Stomach (tissue), 19 donors: ENCODE measurements at places on chromosomes 2 and 18. TPM values are rescaled to one million over a fixed set of nuclear protein-coding genes. Genes with fewer than 3 reads are reported as not detected.

DNA sequence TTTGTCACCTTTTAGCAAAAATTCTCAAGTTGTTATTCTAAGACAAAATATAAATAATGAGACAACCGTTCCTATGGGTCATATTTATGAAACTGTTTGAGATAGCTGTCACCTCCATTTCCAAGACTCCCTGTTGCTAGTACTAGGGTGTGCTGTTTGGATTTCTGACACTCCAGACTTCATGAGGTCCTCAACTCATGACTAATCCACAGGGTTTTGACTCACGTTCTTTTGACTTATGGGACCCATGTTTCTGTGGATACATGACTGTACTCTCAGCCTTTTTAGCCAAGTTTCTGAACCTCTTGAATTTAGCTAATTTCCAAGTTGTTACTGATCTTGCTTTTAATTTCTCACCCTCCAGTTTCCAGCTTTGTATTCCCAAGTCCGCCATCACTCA is 178.7 kb upstream of the FAM98A start:
- H3K4me1 ChIP-seq = no peaks in the 10 kb centered on the region
- no peak overlapping the region for H3K4me3 ChIP-seq
- DNase-seq = no peak
- H3K36me3 ChIP-seq = no peaks in the 10 kb centered on the region
- no peak overlapping the region for H3K27ac ChIP-seq

- no peak overlapping the region for H3K27ac ChIP-seq
- H3K4me1 ChIP-seq = no peaks in the 10 kb centered on the region
- no peak overlapping the region for H3K4me3 ChIP-seq
- no peaks in the 10 kb centered on the region for H3K27me3 ChIP-seq
- H3K36me3 ChIP-seq = no peaks in the 10 kb centered on the region
- DNase-seq = no peak
Measured at GRCh38 chr2:27810455-27810854, 38.9 kb downstream of the MRPL33 start.

DNA sequence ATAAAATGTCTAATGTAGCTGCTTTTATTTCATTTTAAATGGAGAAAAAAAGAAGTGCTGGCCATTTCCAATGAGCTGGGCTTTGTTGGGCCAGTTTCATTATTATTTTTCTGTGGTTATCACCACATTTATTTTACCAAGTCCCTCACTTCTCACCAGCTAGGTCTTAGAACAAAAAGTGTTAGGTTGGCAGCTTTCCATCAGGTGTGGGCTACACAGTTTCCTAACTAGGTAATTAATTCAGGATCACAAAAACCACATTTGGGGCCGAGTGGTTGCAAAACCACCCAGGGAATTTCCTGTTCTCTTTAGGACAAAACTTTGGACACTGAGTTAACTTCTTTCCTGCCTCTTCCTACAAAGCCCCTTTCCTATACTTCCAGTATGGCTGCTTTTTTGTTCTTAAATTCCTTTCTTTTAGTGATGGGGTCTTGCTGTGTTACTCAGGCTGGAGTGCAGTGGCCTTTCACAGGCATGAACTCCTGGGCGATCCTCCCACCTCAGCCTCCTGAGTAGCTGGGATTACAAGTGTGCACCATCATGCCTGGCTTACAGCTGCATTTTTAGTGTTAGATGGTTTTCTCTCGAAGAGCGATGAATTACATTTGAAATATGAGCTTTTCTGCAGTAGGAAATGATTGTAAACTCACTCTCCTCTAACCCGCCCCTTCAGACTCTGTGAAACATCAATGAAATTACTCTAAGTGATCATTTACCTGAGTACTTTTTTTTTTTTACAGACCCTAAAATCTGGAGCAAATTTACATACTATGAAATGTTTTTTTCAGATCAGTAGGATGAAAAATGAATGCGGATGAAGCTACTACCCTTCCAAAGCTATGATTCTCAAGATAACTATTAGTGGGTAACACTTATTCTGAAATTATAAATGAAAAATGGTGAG is 2.6 kb upstream of the ZFP36L2 start:
- peaks cover 33% of the 10 kb centered on the region for H3K4me1 ChIP-seq
- H3K27me3 ChIP-seq = no peaks in the 10 kb centered on the region
- H3K4me3 ChIP-seq = no peak overlapping the region
- H3K36me3 ChIP-seq = peaks cover 17% of the 10 kb centered on the region

GRCh38 chr2:235270956-235271355 is 222.9 kb upstream of the AGAP1 start:
- H3K27ac ChIP-seq = no peak overlapping the region
- DNase-seq = no peak
- H3K27me3 ChIP-seq = peaks cover 14% of the 10 kb centered on the region
- no peak overlapping the region for H3K4me3 ChIP-seq
- no peaks in the 10 kb centered on the region for H3K36me3 ChIP-seq

DNA sequence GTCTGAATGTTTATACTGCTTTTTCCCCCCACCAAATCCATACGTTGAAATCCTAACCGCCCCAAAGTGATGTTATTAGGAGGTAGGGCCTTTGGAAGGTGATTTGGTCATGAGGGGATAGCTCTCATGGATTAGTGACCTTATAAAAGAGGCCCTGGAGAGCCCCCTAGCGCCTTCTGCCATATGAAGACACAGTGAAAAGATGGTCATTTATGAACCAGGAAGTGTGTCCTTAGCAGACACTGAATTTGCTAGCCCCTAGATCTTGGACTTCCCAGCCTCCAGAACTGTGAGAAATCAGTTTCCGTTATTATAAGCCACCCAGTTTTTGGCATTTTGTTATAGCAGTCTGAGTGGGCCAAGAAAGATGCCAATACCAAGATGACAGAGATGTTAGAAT is 7.2 kb upstream of the TSN start:
- no peaks in the 10 kb centered on the region for H3K4me1 ChIP-seq
- H3K27ac ChIP-seq = no peak overlapping the region
- no peak overlapping the region for H3K4me3 ChIP-seq

GRCh38 chr2:131588152-131588873 is 60.6 kb downstream of the CCDC74A start:
- H3K27ac ChIP-seq = no peak overlapping the region
- H3K4me3 ChIP-seq = no peak overlapping the region
- DNase-seq = no peak
- no peaks in the 10 kb centered on the region for H3K36me3 ChIP-seq

DNA sequence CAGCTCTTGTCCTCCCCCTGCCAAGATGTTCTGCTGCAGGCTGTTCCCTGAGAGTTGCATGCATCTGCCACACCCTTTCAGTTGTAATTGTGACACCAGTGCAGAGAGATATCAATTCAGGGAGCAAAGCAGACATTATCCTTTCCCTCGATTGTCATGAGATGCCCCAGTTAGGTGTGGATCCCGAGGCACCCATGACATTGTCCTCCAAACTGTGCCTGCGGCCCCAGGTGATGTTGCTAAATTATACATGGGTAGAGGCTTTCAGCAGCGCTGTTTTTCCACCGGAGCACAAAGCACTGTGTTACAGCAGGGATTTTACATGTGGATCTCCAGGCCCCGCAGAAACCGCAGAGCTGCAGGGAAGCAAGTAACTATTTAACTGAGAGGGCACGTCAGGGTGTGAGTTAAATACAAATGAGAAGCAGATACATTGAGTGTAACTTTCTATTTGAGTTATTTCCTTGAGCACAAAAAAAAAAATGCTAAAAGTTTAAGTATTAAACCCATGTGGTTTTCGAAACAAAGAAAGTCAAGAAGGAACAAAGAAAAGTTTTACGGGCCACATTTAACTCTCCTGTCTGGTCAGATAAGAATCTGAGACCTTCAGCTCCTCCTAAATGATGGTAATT is 90.3 kb upstream of the BCL2L11 start:
- DNase-seq = no peak
- H3K4me1 ChIP-seq = peaks cover 30% of the 10 kb centered on the region
- H3K27me3 ChIP-seq = no peaks in the 10 kb centered on the region
- no peaks in the 10 kb centered on the region for H3K36me3 ChIP-seq

DNA sequence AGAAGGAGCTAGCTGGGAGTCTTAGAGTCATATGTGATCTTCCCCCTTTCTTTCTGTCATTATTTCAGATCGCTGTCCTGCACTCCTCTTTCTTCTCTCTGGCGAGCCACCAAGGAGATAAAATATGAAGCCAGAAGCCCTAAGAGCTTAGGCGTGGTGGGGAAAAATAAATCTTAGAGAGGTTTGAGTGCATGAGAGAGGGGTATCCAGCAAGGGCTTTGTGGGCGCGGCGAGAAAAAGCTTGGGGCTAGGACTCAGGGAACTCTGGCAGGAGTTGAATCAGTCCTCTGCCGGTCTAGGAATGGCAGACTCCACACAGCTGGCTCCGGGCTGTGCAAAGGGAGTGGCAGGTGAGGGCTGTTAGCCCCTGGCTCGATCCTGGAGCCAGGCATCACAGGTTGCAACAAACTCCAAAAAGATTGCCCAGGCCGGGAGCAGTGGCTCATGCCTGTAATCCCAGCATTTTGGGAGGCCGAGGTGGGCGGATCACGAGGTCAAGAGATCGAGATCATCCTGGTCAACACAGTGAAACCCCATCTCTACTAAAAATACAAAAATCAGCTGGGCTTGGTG is 20.1 kb upstream of the IGFBP5 start:
- H3K27ac ChIP-seq = peak overlapping the region; percentile 62
- no peak overlapping the region for H3K4me3 ChIP-seq
- no peaks in the 10 kb centered on the region for H3K36me3 ChIP-seq
- DNase-seq = peak; percentile 32

GRCh38 chr2:24359129-24360049 is 947 bp downstream of the ITSN2 start:
- H3K4me1 ChIP-seq = peaks cover 8% of the 10 kb centered on the region
- peak overlapping the region; percentile 95 for H3K27ac ChIP-seq
- DNase-seq = peak; percentile 76

DNA sequence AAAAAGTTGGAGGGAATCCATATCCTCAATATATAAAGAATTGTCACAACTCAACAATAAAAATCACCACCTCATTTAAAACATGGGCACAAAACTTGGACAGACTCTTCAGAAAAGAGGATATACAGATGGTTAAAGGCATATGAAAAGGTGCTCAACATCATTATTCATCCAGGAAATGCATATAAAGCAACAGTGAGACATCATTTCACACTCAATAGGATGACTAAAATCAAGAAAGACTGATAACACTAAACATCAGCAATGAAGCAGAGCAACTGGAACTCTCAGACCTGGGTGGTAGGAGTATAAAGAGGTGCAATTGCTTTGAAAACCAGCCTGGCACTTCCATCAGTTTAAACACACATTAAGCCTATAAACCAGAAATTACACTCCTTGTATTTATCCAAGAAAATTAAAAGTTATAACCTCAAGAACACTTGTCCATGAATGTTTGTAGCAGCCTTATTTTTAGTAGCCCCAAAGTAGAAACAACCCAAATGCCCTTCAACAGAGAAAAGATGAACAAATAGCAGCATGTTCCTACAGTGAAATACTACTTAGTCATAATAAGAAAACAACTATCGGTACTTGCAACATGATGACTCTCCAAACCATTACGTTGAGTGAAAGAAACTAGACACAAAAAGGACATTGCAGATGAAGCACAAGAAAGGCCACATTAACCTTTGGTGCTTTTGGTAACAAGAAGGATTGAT is 79.1 kb upstream of the TANC1 start:
- no peaks in the 10 kb centered on the region for H3K36me3 ChIP-seq
- H3K27me3 ChIP-seq = no peaks in the 10 kb centered on the region
- no peak for DNase-seq
- no peaks in the 10 kb centered on the region for H3K4me1 ChIP-seq
- no peak overlapping the region for H3K4me3 ChIP-seq
- H3K27ac ChIP-seq = no peak overlapping the region

DNA sequence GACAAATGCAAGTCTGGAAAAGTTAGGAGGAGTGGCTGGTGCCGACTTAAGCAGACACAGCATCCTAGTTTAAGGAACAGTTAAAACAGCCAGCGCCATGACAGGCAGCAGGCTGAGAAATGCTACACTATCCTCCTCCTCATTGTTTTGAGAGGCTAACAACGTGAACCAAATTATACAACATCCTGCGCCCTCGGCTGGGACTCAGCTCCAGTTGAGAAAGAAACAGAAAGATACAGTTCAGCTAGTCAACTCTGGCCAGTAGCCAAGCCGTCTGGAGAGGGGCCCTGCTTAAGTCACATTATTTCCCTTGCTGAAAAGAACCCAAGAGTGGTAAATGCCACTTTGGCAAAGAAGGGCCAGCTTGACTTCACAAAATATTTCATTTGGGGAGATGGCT is 90.2 kb downstream of the BCL11A start:
- H3K4me1 ChIP-seq = peaks cover 9% of the 10 kb centered on the region
- H3K36me3 ChIP-seq = peaks cover 17% of the 10 kb centered on the region
- H3K4me3 ChIP-seq = no peak overlapping the region
- H3K27ac ChIP-seq = no peak overlapping the region
- no peak for DNase-seq
- no peaks in the 10 kb centered on the region for H3K27me3 ChIP-seq

The SNTG2 gene
- not detected for total RNA-seq

The TNFRSF11A gene
- total RNA-seq = 8.2 TPM

The TPO gene
- total RNA-seq = 0.72 TPM

The TET3 gene
- 17.8 TPM for total RNA-seq

The RIF1 gene
- total RNA-seq = 63.8 TPM

The ACTG2 gene
- total RNA-seq = 978 TPM

The DLGAP1 gene
- total RNA-seq = 1.3 TPM
